Osteoblast (primary cell): ENCODE measurements at places on chromosomes 12 and 14.
A peak's percentile ranks its signal among the peaks of the same experiment; 100 is the strongest.

GRCh38 chr12:11836282-11837151, 187.0 kb downstream of the ETV6 start:
- no peak for DNase-seq

DNA sequence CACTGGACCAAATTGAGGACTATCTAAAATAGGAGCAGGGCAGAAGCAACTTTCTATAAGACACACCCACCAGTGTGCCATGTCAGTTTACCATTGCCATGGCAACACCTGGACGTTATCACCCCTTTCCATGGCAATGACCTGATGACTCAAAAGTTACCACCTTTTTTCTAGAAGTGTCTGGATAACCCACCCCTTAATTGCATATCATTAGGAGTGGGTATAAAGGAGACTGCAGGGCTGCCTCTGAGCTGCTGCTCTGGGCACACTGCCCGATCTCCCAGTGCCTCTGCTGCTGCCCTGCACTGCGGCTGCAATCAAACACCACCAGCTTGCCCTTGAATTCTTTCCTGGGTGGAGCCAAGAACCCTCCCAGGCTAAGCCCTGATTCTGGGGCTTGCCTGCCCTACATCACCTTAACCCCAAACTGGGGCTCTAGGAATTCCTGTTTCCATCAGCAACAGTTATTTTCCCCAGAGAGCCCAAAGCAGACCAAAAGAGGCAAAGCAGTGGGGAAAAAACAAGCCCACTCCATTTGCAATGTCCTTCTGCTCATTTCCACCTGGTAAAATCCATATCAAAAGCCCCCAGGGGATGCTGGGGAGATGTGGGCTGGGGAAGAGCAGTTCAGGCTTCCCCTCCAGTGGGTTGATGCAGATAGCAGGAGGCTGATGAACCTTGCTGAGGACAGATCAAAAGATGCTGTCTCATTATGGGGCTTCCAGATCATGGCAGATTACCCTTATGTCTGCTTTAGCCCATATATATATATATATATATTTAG, 129.5 kb upstream of the NCOR2 start:
- DNase-seq = peak; percentile 23

GRCh38 chr12:62957233-62957953, 22.4 kb upstream of the PPM1H start:
- DNase-seq = peak; percentile 65

DNA sequence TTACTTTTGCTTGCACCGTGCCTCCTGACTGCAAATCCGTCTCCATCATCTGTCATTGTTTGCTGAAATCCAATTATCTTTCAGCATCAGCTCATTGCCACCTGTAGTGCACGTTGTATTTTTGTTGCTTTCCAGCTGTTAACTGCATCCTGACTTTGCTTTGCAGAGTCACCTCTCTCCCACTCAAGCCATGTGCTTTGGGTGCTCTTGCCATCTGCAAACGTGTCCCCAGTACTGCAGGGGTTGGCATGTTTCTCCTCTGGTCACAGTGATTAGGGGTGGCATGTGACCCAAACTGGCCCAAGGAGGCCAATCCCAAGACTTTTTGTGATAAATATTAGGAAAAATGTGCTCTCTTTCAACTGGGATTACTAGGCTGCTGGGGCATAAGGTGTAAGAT, 10.5 kb upstream of the TMED2 start:
- DNase-seq = no peak

DNA sequence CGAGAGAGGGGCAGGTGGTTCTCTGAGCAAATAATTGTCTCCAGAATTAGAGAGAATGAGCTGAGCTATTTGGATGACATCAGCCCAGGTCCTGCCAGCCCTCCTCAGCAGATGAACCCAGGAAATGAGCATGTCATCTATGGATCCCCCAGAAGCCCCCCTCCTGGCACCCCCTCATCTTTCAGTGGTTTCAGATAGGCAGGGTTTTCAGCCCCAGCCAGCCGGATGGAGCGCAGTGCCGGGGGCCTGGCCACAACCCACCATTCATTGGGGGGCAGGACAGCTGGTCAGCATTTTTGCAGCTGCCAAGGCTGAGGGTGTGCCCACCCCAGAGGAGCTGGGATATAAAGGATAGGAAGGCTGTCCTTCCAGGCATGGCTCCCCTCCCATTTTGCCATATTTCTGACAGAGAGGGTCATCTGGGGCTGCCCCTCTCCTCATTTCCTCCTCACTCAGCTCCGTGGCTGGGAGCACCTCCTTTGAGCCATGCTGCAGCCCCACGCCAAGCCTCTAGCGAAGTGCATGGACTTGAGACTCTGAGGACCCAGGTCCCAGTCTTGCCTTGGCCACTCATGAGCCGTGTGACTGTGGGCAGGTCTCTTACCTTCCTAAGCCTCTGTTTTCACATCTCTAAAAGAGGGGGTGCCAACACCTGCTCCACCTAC, 6.0 kb upstream of the KRT71 start:
- peak; percentile 49 for DNase-seq

- peak; percentile 66 for DNase-seq
Observed at GRCh38 chr14:74911704-74912103, 11.4 kb downstream of the RPS6KL1 start.

- no peak for DNase-seq
Observed at GRCh38 chr12:67843257-67843656, 146.0 kb upstream of the IFNG-AS1 start.

- DNase-seq = peak; percentile 82
Observed at GRCh38 chr12:79844693-79845092, 90.2 kb downstream of the PPP1R12A start.

- DNase-seq = no peak
Observed at GRCh38 chr14:94334872-94335271, 11.7 kb upstream of the SERPINA6 start.

DNA sequence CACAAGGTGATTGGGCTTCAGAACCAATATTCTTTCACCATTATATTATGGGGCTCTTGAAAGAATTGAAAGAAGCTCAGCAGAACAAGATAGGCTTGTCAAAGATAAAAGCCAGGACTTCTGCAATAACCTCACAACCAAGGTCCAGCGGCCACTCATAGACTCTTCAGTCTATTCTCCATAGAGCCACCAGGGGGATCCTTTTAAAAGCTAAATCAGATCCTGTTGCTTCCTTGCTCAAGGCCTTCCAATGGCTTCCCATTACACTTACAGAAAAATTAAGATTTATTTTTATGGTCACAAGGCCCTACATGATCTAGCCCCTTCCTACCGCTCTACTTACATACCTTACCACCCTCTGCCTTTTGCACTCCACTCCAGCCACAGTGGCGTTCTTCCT, 169.6 kb downstream of the C12orf42 start:
- no peak for DNase-seq

DNA sequence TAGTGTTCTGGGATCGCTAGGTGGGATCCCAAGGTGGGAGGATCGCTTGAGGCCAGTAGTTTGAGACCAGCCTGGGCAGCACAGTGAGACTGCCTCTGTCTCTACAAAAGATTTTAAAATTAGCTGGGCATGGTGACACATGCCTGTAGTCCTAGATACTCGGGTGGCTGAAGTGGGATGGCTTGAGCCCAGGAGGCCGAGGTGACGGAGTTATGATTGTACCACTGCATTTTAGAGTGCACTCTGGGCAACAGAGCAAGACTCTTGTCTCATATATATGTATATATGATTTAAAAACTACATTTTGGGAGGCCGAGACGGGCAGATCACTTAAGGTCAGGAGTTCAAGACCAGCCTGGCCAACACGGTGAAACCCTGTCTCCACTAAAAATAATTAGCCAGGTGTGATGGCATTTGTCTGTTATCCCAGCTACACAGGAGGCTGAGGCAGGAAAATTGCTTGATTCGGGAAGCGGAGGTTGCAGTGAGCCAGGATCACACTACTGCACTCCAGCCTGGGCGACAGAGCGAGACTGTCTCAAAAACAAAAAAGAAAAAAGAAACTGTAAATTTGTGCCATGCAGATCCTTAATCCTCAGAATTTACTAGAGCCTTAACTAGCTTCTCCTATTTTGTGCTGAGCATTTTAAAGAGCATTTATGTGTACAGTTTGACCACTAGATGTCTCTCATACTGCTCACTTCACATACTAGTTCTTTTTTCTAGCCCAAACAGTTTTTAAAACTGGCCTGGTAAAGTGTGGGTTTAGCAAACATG, 114.8 kb downstream of the MON2 start:
- DNase-seq = peak; percentile 43

- no peak for DNase-seq
Observed at GRCh38 chr12:130240831-130241590, 78.7 kb downstream of the FZD10 start.

GRCh38 chr14:104805941-104806624, 5.2 kb downstream of the ZBTB42 start:
- DNase-seq = peak; percentile 82

- no peak for DNase-seq
Observed at GRCh38 chr14:34098045-34098984, 147.4 kb upstream of the EGLN3 start.

- no peak for DNase-seq
Observed at GRCh38 chr12:79548610-79548924, 142.2 kb downstream of the PAWR start.

DNA sequence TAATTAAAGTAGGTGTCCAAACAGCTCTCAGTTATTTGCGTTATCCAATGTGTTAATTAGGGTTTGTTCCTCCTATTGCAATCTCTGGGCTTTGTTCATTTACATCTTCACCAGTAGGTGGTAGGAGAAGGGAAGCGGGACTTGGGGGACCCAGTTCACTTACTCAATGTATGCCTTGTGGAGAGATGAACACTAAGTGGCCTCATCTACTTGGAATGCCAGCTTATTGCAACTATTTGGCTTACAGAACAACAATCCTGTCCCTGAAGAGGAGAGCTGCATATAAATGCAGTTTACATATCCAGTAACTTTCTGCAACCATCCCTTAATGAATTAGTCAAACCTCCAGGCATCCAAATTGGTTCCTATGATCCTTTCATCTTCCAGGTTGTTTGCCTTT, 417.1 kb upstream of the CCDC196 start:
- no peak for DNase-seq

DNA sequence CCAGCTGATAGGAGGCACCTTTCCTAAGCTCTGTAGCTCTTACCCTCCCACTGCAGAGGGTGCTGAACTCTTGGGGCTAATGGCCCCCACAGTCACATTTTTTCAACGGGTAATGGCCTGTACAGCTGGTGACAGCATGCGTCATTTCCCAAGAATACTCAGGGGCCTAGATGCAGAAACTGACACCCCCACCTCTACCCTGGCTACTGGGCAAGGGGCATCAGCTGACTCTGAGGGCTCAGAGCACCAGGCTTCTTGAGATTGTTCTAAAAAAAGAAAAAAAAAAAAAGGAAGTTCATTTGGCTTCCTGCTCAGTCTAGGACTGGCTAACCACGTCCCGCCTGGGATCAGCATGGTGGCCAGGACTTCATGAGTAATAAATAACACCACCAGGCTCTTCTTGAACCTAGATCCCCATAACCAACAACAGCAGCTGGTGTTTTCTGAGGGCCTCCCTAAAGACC, 35.2 kb downstream of the ZFP36L1 start:
- no peak for DNase-seq

DNA sequence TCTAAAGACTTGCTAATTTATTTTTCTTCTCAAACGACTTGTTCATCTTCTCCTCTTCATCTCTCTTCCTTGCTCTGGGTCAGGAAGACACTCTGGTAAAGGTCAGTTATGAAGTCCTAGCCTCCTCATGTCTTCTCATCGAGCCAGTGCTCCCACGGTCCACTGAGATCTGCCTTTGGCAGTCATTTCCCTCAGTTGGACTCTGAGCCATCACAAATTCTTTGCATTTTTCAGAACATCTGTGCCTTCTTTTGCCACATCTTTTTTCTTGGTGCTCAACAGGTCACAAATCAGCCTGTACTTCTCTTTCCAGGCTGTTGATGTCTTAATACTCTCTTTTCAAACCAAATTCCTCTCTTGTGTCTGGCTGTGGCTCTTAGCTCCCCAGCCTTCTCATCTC, 49.7 kb downstream of the IGF1 start:
- no peak for DNase-seq

DNA sequence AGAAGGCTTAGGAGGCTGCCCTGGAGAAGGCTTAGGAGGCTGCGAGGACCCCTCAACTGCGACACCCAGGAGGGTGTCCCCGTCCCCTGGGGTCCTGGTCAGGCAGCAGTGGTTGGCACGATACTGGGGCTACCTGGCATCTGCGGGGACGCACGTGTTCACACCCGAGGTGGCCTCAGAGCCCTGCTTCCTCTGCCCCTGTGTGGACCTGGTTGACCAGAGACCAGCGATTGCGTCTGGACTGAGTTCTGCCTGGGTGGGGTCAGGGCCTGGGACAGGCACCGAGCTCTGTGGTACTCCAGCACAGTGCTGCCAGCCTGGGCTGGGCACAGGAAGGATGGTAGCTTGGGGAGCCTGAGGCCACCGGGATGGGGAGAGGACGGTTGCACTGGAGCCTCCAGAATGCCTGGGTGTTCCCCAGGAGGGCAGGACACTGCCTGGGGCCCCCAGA, 735 bp downstream of the ASPG start:
- peak; percentile 90 for DNase-seq
